ENCODE measurements at places on chromosomes 7 and 10.

GRCh38 chr7:108263425-108263824, 133.3 kb upstream of the LAMB4 start:
- DNase-seq, result no peak

- DNase-seq, result no peak
These were observed 13.6 kb downstream of the LYZL1 start for GRCh38 chr10:29302499-29302898.

- no peak for DNase-seq
These were observed 53.7 kb downstream of the ADCY1 start for GRCh38 chr7:45627691-45628456.

GRCh38 chr7:154628556-154628955, 374.4 kb downstream of the PAXIP1 start:
- DNase-seq, result no peak

DNA sequence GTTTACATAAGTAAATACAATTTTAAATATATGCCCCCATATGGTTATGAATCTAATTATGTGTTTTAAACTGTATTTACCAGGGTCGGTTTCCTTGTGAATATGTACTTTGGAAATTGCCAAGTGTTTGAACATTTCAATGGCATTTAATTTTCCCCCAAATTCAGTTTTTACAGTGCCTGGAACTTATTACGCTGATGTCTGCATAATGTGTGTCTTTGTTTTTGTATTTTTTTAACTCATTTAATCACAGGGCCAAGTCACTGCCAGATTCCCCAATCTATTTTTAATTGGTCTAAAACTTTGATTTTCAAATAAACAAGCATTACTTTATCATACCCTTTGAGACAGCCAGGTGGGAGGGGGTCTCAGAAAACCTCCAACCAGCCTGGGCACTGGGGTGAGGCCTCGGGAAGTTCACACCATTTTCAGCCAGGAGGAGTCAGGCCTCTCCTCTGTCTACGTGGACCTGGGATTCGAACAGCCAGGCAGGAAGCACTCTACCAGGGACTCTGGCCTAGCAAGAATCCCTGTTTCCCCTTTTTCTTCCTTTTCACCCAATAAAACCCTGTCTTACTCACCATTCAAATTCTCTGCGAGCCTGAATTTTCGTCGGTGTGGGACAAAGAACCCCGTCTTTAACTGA, 151.5 kb upstream of the COL1A2 start:
- DNase-seq, result no peak

- no peak for DNase-seq
These were observed 108.1 kb downstream of the EBF3 start for GRCh38 chr10:129855836-129856563.

GRCh38 chr10:13047529-13048206, 46.2 kb upstream of the CCDC3 start:
- DNase-seq, result no peak

GRCh38 chr10:125868372-125868975, 12.6 kb downstream of the DHX32 start:
- DNase-seq, result peak; percentile 58

DNA sequence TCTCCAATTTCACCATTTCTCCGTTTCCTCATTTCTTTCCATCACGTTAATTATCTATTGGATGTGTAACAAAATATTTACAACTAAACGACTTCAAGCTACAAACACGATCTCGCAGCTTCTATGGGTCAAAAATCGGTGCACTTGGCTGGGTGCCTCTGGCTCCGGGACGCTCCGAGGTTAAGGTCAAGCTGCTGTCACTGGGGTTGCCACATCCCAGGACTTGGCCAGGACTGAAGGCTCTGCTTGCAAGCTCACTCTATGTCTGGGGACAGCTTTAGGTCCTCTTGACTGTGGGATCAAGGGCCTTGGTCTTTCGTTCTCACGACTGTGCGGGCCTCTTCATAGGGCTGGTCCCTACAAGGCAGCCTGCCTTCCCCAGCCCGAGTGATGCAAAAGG, 159.7 kb downstream of the CCDC3 start:
- no peak for DNase-seq

GRCh38 chr7:110573862-110574528, 516.9 kb upstream of the LRRN3 start:
- DNase-seq, result no peak

GRCh38 chr7:77327067-77327931, 88.8 kb downstream of the GSAP start:
- peak; percentile 42 for DNase-seq

- DNase-seq, result no peak
These were observed 40.9 kb upstream of the SEMA3E start for GRCh38 chr7:83689855-83690254.

GRCh38 chr7:100836812-100837098, 9.4 kb upstream of the EPHB4 start:
- DNase-seq, result no peak

DNA sequence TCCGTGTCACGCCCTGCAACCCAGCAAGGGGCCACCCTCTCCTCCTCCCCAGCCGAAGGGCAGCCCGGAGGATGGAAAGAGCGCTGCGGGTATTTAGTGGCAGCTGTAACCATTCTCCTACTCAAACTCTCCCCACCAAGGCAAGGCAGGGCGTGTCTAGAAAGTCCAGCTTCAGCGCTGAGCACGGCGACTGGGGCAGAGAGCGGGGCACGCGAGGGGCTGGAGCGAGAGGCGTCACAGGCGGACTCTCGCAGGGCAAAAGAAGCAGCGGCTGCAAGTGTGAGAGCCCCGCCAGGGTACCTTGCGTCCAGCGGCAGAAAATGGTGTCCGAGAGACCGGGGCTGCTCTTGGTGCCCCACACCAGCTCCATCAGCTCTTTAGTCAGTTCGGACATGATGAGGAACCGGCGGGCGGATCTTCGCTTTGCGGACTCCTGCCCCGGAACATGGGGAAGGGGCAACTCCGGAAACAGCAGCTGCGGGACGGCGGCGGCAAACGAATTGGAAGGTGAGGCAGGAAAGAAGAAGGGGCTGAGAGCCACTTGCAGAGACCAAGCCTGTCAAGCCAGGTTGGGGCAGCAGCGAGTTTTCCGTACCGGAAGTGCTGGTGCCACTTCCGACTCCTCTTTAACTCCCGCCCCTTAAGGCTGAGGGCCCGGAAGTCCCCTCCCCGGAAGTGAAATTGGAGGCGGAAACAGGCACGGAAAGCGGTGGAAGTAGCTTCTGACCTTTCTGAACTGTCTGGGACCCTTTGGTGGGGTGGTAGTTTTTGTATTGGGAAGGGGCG, at the start of gene MINDY3:
Gene MINDY3, minus strand, starts transcription at position 602 of the 786 bp plus-strand sequence. Its CDS starts 208 bp downstream, at position 394.
- DNase-seq, result peak; percentile 75

GRCh38 chr10:18423058-18423637, 228.2 kb downstream of the NSUN6 start:
- no peak for DNase-seq

- DNase-seq, result peak; percentile 81
These were observed at the start of gene BAIAP2L1 for GRCh38 chr7:98400542-98401340. BAIAP2L1 (minus strand) TSS chr7:98401090; CDS start chr7:98400852, 238 bp downstream.

- DNase-seq, result no peak
These were observed 49.5 kb downstream of the GNAI1 start for GRCh38 chr7:80183900-80184685.

- peak; percentile 58 for DNase-seq
These were observed 43.7 kb downstream of the CH25H start for GRCh38 chr10:89163265-89163995.

DNA sequence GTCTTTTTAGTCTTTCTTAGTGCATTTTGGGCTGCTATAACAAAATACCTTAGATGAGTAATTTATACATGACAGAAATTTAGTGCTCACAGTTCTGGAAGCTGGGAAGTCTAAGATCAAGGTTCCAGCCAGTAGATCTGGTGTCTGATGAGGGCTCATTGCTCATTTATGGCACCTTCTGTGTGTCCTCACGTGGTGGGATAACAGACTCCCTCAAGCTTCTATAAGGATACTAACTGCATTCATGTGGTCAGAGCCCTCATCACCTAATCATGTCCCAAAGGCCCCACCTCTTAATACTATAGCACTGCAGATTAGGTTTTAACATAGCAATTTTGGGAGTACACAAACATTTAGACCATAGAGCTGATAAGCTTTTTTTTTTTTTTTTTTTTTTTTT, 80.4 kb downstream of the ZNRF2 start:
- no peak for DNase-seq

- no peak for DNase-seq
These were observed 5.8 kb downstream of the UPP1 start for GRCh38 chr7:48094861-48095293.

GRCh38 chr10:96138102-96138501, 8.0 kb downstream of the ZNF518A start:
- DNase-seq, result no peak

- DNase-seq, result no peak
These were observed 63.3 kb upstream of the ELMO1 start for GRCh38 chr7:37511915-37512314.

GRCh38 chr7:131540491-131541162, 15.8 kb downstream of the PODXL start:
- DNase-seq, result no peak

DNA sequence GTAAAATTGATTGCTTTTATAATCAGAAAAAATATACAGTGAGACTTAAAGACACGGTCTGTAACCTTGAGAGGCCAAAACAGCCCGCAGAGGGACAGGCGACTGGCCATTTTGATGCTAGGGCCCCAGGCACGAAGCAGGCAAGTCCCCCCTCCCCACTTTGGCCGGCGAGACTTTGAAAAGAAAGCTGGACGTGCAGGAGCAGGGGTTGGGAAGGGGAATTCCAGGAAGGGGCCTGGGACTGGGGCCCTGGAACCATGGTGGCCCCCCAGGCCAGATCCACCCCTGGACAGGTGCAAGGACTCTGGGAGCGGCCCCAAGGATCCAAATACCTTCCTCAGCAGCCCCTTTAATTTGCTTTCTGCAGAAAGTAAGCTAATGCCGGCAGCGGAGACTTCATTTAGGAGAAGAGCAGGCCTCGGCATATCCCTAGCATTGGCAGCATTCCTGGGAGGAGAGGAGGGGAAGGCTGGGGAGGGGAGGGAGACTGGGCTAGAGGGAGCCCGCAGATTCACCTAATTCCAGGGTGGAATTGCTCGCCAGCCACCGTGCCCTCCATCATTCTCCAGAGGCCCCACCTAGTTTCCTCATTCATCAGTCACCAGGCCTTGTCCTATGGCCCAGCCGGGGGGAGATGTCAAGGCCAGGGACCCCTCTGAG, 24.9 kb upstream of the TNRC18 start:
- DNase-seq, result no peak

DNA sequence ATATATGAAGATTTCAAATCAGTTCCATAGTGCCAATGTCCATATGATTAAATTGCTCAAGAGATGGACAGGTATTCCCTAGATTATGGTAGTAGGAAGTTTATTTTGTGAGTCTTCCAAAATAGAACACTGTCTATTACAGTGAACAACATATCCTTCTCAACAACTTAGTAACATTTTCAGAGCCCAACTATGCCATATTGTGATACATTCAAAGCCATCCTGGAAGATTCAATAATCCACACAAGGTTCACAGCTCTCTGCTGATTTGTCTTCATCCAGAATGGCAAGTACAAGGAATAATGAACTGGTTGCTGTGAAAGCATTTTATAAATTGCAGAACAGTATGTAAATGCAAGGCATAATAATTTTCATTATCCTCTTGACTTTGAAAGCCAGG, 213.9 kb downstream of the CHRM2 start:
- DNase-seq, result no peak

DNA sequence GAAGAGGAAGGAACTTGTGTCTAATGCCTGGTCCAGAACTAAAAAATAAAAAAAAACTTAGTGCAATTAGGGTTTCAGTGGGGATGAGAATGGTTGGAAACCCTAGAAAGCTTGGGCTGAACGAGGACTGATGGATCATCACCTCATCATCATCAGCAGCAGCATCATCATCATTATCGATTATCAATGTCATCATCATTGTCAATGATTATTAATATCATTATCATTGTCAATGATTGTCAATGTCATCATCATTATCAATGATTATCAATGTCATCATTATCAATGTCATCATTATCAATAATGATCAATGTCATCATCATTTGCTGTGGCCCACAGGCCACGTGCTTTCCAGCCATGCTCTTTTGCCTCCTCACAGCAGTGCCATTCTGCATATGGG, 952.0 kb upstream of the ZNF722 start:
- DNase-seq, result no peak

DNA sequence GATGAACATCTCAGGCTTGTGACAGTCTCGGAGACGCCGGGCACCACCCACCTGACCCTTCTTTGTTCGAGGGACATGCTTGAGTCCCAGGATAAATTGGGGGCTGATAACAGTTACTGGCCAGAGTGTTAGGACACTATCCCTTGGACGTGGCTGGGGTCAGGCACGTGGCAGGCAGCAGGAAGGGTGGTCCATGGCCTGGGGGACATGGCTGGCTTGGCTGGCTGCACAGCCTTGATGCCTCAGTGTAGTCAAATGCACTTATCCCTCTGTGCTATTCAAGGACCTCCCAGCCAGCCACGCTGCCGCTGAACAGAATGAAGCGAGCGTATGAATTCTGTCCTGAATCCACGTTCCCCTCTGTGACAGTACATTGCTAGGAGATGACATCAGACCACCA, 662.0 kb upstream of the FOXK1 start:
- DNase-seq, result no peak

DNA sequence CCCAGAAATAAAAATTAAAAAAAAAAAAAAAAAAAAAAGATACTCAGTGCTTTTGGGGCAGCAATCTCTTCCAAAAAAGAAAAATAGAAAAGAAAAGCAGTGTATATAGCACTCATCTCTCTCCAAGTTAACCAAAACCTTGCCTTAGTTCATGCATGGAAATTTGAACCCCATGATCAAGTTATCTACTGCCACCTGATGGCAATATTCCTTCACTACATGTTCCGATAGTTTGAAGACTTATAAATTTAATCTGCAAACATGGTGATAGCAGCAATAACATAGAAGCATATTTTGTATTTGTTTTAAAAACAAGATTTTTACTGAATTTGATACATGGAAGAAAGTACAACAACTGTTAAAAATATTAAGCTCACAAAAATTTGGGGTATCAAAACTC, 48.6 kb upstream of the SLIT1 start:
- peak; percentile 62 for DNase-seq

GRCh38 chr10:131063311-131063710, 248.2 kb downstream of the TCERG1L start:
- no peak for DNase-seq

- no peak for DNase-seq
These were observed 43.1 kb upstream of the DDC start for GRCh38 chr7:50608196-50608906.

DNA sequence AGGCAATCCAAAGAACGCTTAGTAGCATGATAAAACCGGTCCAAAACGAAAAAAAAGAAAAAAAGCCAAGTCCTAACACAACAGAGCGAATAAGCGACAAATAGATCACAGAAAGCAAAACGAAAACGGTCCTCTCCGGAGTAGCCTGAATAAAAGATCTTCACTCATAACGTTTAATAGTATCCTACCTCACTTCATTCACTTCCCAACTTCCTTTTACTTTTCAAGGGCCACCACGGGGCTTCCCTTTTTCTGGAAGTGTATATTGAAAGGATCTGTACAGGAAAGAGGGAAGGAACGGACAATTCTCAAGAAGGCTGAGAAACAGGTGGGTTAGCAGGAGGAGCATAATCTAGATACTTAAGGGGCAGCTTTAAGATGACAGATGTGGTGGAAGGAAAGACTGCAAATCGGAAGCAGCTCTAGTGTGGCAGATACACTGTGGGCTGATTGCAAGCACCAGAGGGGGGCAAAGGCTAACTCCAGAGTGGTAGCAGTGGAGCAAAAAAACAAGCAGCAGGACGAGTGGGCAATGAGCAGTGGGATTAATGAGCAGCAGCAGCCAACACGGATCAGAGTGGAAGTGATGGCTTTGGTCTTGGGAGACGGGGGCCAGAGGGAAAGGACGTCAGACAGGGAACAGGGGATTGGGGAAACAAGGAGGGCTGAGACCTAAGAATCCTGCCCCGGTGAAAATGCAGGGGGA, 866 bp downstream of the CNOT4 start:
- peak; percentile 74 for DNase-seq

Data from hematopoietic multipotent progenitor cell (in vitro differentiated cells).